ENCODE measurements at places on chromosomes 1 and 21. TPM values are rescaled to one million over a fixed set of nuclear protein-coding genes. Genes with fewer than 3 reads are reported as not detected.

GRCh38 chr1:212814537-212815334 is 23.0 kb downstream of the TATDN3 start:
- H3K4me1 ChIP-seq, result no peaks in the 10 kb centered on the region
- no peaks in the 10 kb centered on the region for H3K27me3 ChIP-seq
- no peak overlapping the region for H3K27ac ChIP-seq
- H3K36me3 ChIP-seq, result no peaks in the 10 kb centered on the region

DNA sequence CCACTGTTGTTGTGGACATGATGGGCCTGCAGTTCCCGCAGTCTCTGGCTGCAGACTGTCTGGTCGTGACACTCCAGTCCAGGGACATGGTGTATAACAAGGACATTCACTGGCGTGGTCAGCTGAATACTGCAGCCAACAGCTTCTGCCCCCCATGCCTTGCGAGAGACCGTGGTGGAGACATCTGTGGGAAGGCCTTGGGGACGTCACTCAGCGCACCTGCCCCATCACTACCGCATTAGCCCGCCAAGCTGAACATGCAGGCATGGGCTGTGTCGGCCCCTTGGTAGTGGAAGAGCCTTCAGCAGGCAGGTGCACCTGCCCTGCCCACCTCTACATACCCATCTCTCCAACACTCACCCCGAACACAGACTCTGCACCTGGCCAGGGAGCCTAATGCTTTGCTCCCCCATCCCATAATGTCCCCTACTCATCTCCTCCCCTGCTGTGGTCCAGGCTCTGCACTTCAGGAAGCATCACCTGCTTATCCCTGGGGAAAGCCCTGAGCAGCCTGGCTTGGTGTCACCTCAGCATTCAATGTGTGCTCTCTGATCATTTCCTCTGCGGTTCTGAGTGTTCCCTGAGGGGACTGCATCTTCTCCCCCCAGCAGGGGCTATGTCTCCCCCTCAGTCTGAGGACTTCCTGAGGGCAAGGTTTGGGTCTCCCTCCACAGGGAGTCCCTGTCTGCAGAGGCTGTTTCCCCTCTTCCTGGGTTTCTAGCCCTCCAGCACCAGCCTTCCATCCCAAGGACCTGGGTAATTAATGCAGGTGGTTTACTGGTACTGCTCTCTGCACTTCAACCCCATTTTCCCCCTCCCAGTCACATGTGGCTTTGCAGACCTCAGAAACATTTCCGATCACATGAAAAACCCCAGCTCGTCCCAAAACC is 3.2 kb downstream of the PGLYRP4 start:
- H3K4me1 ChIP-seq, result no peaks in the 10 kb centered on the region
- H3K27ac ChIP-seq, result no peak overlapping the region
- no peaks in the 10 kb centered on the region for H3K36me3 ChIP-seq
- no peak overlapping the region for H3K4me3 ChIP-seq
- H3K27me3 ChIP-seq, result peaks cover 12% of the 10 kb centered on the region

DNA sequence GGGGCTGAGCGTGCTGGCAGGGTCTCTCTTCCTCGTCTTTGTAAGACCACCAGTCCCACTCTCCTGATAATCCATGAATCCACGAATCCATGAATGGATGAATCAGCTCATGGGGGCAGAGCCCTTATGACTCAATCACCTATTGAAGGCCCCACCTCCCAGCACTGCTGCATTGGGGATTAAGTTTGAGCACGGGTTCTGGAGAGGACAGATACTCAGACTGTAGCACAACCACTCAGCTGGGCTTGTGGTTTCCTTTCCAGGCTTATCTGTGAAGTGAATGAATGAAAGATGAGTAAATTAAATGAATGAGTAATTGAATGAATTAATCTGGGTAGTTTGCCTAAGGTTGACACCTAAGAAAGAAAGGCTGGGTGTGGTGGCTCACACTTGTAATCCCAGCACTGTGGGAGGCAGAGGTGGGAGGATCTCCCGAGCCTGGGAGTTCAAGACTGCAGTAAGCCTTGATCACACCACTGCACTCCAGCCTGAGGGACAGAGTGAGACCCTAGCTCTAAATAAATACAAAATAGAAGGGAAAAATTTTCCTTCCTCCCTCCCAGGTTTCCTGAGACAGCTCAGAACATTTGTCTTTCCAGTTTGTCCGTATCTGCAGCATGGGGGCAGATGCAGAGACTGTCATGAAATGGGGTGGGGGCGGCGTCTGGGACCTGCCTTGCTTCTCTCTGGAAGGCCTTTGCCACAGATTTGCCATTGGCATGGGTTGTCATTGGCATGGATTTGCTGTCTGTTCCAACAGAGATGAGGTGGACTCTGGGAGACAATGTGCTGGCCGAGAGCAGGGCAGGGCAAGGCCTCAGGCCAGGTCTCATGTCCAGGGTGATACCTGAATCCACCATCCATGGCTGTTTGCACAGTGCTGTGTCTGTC is 187.7 kb upstream of the C1orf174 start:
- H3K4me3 ChIP-seq, result no peak overlapping the region
- no peaks in the 10 kb centered on the region for H3K27me3 ChIP-seq
- H3K36me3 ChIP-seq, result no peaks in the 10 kb centered on the region
- H3K27ac ChIP-seq, result no peak overlapping the region
- no peak for DNase-seq
- H3K4me1 ChIP-seq, result no peaks in the 10 kb centered on the region

DNA sequence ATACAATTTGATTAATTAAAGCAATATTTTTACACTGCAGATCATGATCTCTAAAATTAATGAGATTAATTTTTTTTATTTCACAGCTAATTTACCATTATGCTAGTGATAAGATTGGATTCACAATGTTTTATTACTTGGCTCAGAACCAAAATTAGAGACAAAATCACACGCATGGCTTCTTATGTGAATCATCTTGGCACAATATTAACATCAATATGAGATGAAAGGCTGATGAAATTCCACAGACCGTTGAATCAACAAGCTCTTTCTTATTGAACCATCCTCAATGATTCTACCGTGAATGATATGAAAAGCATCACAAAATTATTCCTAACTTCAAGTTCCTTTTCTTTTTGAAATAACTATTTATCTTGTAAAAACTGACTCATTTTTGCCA is 544.9 kb downstream of the KCNT2 start:
- H3K4me1 ChIP-seq, result no peaks in the 10 kb centered on the region
- DNase-seq, result peak; percentile 72
- no peaks in the 10 kb centered on the region for H3K27me3 ChIP-seq

GRCh38 chr1:189216886-189217285 is 1260.8 kb downstream of the BRINP3 start:
- no peaks in the 10 kb centered on the region for H3K4me1 ChIP-seq
- no peak overlapping the region for H3K4me3 ChIP-seq
- no peak overlapping the region for H3K27ac ChIP-seq
- no peaks in the 10 kb centered on the region for H3K27me3 ChIP-seq
- DNase-seq, result no peak

DNA sequence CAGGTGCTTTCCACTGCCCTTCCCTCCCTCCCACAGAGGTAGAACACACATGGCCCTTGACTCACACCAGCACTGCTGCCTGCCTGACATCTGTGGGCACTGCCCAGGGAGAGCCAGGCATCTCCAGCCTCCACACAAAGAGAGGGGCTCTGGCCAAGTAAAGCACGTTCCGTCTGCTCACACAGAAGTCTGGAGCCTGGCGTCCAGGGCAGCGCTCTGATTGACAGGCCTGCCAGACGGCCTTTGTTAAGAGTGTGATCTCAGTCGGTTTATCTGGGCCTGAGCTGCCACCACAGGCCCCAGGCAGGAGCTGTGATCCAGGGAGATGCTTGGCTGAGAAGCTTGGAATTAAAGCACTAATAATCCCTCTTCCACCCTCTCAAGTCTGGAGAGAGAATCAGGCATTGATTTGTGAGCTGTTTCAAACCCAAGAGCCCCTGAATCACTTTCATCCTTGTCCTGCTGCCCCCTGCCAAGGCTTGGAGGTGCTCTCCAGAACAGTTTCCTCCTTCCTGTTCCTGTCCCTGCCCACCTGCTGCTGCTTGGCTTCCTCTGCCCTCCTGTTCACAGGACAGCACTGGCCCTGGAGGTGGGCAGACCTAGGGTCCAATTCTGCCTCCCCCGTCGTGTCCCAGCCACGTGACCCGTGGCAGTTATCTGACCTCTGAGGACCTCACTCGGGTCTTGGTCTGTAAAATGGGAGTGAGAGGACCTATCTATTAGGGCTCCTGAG is 3.7 kb downstream of the DMRTB1 start:
- no peak overlapping the region for H3K4me3 ChIP-seq
- H3K27me3 ChIP-seq, result peaks cover 12% of the 10 kb centered on the region
- no peaks in the 10 kb centered on the region for H3K36me3 ChIP-seq
- H3K4me1 ChIP-seq, result no peaks in the 10 kb centered on the region
- H3K27ac ChIP-seq, result no peak overlapping the region

- H3K4me3 ChIP-seq, result no peak overlapping the region
- H3K4me1 ChIP-seq, result peaks cover 23% of the 10 kb centered on the region
- H3K27ac ChIP-seq, result no peak overlapping the region
- no peak for DNase-seq
- H3K36me3 ChIP-seq, result no peaks in the 10 kb centered on the region
These were observed 22.1 kb upstream of the SLC44A3 start for GRCh38 chr1:94798054-94798453.

GRCh38 chr1:61583703-61584102 is 141.2 kb downstream of the TM2D1 start:
- no peaks in the 10 kb centered on the region for H3K4me1 ChIP-seq
- no peak overlapping the region for H3K4me3 ChIP-seq
- H3K36me3 ChIP-seq, result no peaks in the 10 kb centered on the region
- no peaks in the 10 kb centered on the region for H3K27me3 ChIP-seq

DNA sequence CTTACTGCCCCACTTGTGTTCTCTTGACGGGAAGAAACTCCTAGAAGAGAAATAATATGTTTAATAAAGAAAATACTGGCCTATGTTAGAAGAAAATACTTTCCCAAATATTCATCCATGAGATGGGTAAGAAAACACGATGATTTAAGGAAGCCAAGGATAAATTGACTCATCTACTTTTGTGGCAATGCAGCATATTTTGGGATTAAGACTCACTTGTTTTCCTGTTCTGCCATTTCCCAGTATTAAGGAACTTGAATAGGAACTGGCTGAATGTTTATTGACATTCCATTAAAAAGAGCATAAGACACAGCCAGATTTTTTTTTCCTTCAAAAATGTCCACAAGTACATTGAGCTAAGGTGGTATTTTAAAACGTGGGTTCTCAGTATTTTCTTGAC is 10.9 kb upstream of the ADAMTS5 start:
- no peaks in the 10 kb centered on the region for H3K27me3 ChIP-seq
- no peaks in the 10 kb centered on the region for H3K4me1 ChIP-seq
- no peak overlapping the region for H3K4me3 ChIP-seq
- no peak overlapping the region for H3K27ac ChIP-seq
- DNase-seq, result no peak

- peaks cover 2% of the 10 kb centered on the region for H3K36me3 ChIP-seq
- no peaks in the 10 kb centered on the region for H3K27me3 ChIP-seq
- no peaks in the 10 kb centered on the region for H3K4me1 ChIP-seq
- DNase-seq, result no peak
These were observed 31.3 kb downstream of the MAN1C1 start for GRCh38 chr1:25647863-25648262.

- no peak overlapping the region for H3K4me3 ChIP-seq
- H3K36me3 ChIP-seq, result no peaks in the 10 kb centered on the region
- no peaks in the 10 kb centered on the region for H3K27me3 ChIP-seq
These were observed 602.9 kb downstream of the NPHP4 start for GRCh38 chr1:5389101-5389885.

DNA sequence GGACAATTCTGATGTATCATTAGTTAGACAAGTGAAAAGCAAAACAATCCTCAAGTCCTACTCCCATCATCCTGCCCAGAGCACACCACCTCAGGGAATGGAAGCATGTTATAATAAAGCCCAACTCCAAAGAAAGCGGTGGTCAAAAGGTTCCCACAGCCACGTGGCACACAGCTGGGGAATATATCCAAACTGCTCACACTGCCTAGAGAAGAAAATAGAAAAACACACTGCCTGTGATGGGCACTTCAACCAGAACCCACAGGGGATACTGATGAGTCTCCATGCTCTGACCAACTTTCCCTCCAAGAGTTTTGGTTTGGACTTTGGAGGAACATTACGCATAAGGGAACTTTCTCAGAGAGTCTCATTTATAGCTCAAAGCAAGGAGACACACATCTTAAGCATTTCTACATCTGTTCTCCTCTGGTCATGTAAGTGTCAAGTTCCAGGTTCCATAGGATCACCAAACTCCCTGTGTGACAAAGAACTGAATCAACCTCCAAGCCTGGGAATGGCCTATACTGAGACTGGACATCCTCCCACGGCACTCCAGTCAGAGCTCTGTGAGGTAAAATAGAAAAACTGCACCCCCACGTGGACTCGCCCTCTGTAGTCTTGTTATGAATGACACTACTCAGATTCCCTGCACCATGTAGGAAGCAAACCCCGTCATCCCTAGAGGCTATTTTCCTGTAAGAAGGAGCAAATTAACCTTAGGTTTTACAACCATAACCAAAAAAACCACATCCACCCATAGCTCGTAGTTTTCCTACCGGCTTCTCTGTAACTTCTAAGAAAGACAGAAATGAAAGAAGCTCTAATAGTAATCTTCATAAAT is 12.2 kb downstream of the DSTYK start:
- peak overlapping the region; percentile 51 for H3K27ac ChIP-seq
- H3K4me3 ChIP-seq, result no peak overlapping the region
- no peaks in the 10 kb centered on the region for H3K36me3 ChIP-seq
- no peaks in the 10 kb centered on the region for H3K27me3 ChIP-seq

- DNase-seq, result no peak
- H3K27ac ChIP-seq, result no peak overlapping the region
- H3K4me3 ChIP-seq, result no peak overlapping the region
- H3K27me3 ChIP-seq, result no peaks in the 10 kb centered on the region
- H3K36me3 ChIP-seq, result no peaks in the 10 kb centered on the region
- H3K4me1 ChIP-seq, result no peaks in the 10 kb centered on the region
These were observed 52.7 kb upstream of the PLA2G4A start for GRCh38 chr1:186775881-186776560.

DNA sequence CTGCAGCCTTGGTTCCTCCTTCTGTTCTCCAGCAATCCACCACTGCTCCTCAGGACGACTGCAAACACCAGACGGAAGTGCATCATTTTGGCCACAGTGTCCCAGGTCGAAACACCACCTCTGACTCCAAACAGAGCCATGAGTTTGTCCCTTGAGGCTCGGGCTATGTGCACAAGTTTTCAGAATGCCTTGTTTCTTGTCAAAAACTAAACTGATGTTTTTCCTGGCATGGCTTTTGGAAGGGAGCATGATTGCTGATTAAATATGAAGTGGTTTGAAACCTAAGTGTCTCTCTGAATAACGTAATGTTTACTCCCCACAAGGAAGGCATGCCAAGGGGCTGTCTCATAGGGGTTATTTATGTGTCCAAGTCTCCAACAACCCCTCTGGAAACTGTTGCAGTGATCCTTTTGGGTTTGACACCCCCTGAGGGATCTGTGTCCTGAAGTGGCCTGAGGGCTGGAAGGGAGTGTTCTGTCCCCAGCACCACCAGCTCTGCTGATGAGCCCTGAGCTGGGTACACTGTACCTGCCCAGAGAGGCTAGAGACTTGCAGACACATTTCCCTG is 132.7 kb downstream of the PLPP3 start:
- no peak overlapping the region for H3K4me3 ChIP-seq
- no peaks in the 10 kb centered on the region for H3K36me3 ChIP-seq
- peak; percentile 77 for DNase-seq
- H3K4me1 ChIP-seq, result peaks cover 4% of the 10 kb centered on the region

TMOD4 gene
- not detected for total RNA-seq

GUCA2A gene
- total RNA-seq, result not detected

All from fibroblast of lung (primary cell).